ENCODE measurements at places on chromosomes 12 and 14.

- no peak for DNase-seq
Measured at GRCh38 chr12:22828066-22828465, 203.1 kb downstream of the ETNK1 start.

DNA sequence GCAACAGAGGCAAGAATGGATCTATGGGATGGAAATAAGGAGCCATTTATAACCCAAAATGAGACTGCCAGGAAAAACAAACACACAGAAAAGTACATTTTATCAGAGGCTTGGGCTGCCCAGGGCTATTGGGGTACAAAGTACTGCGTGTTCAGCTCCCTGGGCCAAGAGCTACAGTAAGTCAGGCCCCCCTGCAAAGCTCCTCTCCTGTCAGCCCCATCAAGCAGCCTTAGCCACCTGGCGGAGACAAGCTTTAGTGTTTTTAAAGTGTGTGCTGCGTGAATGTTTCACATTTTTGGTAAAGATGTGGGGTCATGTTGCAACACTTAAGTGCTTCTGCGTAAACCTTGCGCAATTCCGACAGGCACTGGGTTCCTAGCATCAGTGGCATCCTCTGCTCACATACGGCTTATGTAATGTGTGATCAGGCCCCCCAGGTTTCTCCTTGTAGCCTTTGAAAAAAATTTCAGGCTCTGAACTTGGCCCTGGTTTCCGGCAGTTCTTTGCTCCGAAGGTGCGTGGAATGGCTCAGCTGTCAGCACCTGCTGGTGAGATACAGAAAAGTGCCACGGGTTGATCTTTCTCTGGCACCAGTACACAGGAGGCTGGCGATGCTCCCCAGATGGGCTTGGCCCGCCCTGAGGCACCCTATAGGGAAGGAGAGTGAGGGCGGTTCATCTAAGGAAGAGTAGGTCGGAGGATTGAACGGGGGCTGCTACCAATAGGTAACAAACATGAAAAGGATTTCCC lies 198.7 kb upstream of the EEA1 start:
- peak; percentile 67 for DNase-seq

DNA sequence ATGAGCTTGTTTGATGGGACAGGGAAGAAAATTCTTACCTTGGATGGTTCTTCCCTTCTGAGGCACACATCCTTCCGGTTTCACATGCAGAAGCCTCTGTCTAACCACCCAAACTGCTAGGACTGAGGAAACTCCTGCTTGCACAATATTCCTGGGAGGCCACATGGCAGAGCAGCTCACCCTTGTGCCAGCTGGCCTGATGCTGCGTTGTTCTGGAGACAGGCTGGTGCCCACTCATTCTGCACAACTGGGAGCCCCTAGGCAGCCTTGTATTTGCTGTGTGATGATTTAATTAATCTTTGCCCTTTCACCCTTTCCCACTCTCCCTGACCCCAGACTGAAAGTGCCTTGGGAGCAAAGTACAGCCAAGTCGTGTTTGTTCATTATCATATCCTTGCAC lies 130.8 kb downstream of the RTN1 start:
- DNase-seq: peak; percentile 64

DNA sequence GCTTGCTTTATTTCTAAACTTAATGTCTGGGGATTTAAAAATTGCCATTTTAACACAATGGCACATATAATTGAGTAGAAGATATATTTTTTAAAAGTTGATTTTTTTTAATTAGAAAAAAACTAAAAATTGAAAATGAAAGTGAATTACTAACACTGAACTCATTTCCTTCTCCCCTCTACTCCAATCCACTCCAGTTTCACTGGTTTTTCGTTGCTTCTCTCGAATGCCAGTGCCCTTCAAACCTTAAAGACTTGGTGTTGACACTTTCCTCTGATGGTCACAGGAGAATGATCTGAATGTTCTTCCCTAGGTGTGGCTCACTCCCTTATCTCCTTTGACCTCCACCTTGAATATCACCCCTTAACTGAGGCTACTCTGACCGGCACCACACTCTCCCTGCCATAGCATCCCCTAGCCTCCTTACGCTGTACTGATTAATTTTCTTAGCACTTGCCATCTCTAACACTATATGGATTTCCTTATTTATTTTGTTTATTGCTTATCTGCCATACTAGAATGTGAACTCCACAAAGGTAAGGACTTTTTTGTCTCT lies 107.1 kb downstream of the LIN7A start:
- DNase-seq: no peak

DNA sequence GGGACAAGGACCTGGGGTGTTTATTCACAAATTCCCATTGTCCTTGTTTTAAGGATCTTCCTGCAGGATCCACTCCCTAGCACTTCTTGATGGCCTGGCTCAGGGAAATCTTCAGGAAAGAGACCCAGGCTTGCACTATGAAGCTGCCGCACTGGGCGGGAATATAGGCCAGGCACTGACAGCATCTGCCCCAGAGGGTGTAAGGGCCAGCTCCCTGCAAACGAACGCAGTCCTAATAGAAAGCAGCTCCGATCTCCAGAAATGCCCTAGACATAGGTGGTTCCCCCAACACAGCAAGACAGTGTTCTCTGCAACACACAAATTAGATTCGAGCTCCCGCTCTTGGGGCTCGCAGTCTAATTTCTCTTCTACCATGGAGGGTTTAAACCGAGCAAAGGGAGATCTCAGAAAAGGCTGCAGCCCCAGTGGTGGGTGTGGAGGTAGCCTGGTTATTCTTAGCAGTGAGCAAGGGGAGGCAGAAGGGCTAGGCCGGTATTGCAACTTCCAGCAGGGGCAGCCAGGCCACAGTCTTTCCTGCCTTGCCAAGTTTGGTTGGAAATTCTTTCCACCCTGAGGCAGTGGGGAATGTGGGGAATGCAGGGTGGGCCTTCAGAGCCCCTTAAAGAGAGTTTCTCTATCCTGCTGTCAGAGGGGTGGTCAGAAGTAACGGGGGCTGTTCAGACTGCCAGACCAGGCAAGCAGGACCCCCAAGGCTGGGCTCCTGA lies 16.1 kb upstream of the WSCD2 start:
- DNase-seq: no peak

GRCh38 chr12:51334764-51335163 lies 10.8 kb upstream of the BIN2 start:
- peak; percentile 50 for DNase-seq

DNA sequence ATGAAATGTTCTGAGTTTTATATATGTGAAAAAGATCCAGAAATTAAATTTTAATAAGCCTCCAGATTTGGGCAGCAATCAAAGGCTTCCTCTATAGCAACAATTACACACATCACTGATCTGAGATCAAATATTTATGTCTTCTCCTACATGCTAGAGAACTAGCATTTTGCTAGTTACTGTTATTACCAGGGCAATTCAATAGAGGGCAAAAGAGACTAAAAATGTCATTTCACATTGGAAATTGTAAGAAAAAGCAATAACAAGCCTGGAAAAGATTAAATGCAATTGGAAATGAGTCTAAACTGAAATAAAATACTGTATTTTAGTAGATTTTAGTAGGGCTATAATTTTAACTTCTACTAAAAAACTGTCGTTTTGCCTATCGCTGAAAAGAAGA lies 32.6 kb upstream of the ANO6 start:
- no peak for DNase-seq

DNA sequence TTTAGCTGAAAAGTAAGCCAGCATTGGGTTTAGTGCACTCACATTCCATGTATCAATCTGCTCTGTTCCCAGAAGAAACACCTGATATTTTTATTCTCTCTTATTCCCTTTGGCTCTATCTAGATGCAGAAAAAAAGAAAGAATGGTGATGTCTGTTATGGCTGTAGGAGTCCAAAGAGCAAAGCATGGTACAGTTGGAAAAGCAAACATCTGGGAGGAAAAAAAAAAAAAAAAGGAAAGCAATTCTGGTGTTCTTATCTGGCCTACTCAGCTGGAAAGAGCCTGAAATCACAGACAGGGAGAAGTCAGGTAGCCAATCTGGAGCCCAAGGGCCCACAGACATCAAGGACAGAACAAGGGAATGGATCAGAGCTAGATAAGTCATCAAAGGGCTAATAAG lies 293.9 kb downstream of the DUSP6 start:
- no peak for DNase-seq

GRCh38 chr14:33364466-33364865 lies 425.8 kb downstream of the NPAS3 start:
- no peak for DNase-seq

- no peak for DNase-seq
Measured at GRCh38 chr14:49512147-49512551, 74.0 kb downstream of the RPS29 start.

- peak; percentile 60 for DNase-seq
Measured at GRCh38 chr14:93962701-93963601, 13.4 kb downstream of the ASB2 start.

GRCh38 chr14:51539571-51540037 lies 112.1 kb upstream of the FRMD6 start:
- no peak for DNase-seq

- DNase-seq: no peak
Measured at GRCh38 chr12:103334466-103334865, 161.3 kb downstream of the C12orf42 start.

GRCh38 chr14:88818018-88818417 lies 6.4 kb upstream of the TTC8 start:
- DNase-seq: no peak

DNA sequence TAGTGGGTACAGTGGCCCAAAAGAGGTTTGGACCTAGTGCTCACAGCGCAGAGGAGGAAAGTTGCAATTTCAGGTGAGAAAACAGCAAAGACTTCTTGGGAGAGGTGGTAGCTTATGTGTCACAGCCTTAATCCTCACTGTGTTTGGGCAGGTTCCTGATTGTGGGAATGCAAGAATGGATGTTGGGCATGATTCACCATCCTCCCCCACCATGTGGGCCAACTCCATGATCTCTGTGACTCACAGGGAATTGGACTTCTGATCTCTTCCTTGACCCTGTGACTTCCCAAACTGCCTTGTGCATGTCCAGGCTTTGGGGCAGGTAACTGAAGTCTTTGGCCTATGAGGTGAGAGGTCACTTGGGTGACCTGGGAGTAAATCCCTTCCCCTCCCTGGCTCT lies 1.8 kb upstream of the CHST11 start:
- DNase-seq: peak; percentile 40

GRCh38 chr14:102486513-102487203 lies 22.9 kb downstream of the ANKRD9 start:
- DNase-seq: no peak

DNA sequence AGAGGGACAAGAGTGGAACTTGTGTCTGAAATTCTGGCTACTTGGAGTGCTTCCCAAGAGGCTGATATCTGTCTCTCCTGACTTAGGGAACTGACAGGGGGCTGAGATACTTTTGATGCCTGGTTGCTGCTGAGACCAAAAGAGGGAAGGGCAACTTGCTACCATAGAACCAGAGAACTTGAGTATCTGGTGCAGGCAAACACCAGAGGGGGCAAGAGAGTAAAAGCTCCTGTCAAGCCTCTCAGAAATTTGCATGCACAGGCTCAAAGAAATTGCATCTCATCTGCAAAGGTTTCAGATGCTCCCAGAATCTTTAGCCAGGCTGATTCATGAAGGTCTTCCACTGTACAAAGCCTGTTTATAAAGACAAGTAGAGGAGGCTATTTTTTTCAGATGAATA lies 391.3 kb upstream of the FOXG1 start:
- DNase-seq: no peak

DNA sequence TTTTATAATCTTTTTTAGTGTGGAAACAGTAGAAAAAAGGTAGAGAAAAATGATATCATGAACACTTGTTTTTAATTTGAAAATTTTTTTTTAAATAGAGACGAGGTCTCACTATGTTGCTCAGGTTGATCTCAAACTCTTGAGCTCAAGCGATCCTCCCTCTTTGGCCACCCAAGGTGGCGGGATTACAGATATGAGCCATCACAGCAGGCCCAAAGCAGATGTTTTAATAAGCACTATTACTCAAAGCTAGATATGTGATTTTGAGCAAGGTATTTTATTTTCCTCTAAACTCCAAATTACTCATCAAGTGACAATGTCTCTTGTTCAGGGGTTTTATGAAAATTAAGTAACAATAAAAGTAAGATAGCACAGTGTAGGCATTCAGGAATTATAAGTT lies 10.7 kb upstream of the WDR89 start:
- DNase-seq: no peak

- peak; percentile 92 for DNase-seq
Measured at GRCh38 chr12:124506145-124506831, 61.1 kb downstream of the NCOR2 start.

GRCh38 chr12:106648736-106649135 lies 65.9 kb downstream of the RFX4 start:
- no peak for DNase-seq

DNA sequence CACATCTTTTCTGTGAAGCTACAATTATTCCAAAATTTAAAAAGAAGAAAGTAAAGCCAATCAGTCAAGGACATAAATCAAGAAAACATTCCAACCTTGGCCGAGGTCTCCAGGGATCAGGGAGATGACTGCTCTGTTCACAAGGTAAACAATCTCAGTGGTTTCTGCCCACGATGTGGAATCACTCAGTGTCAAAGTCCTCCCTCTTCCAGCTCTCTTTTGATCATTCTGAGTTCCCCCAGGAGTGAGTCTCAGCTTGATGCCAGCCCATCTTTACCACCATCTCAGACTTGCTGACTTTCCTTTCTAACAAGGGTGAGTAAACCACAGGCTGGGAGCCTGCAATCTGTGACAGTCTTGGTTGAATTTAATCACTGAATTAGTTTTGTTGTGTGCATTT lies 4.8 kb upstream of the SERPINA9 start:
- DNase-seq: no peak

GRCh38 chr12:57581802-57582201 lies 9.2 kb upstream of the PIP4K2C start:
- no peak for DNase-seq

Measured in suppressor macrophage (primary cell).